Stimulated activated CD4-positive, alpha-beta T cell treated with anti-CD3 and anti-CD28 coated beads, TNF-alpha, amount 100 ng/mL, for 1 hour (primary cell): ENCODE measurements at places on chromosomes 5 and 9.

DNA sequence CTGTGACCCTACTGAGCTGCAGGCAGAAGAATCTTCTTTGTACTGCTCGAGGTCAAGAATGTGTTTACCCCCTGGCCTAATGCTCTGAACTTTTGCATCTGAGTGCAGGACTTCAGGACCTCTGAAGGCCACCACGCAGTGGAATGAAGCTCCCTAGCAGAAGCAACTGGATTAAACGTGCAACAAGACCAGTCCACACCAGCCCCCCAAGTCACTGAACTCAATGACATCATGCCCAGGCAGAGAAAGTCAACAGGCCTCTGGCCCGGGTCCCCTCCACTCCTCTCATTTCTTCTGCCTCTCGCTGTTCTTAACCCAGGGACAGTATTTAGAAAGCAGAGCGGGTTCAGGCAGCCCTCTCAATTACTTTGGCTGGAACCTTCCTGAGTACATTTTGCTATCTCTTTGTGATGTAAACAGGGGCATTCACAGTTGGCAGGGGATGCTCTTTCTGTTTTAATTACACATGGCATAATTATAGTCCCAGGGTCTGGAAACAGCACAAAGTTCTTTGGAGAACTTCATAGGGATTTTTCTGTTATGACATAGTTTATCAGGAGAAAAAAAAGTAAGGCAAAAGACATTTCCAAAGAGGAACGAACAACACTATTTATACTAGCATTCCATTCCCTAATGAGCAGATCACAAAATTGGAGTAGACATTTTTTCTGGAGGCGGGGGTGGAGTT is 108.2 kb upstream of the SPATA31D4 start:
- DNase-seq = no peak

DNA sequence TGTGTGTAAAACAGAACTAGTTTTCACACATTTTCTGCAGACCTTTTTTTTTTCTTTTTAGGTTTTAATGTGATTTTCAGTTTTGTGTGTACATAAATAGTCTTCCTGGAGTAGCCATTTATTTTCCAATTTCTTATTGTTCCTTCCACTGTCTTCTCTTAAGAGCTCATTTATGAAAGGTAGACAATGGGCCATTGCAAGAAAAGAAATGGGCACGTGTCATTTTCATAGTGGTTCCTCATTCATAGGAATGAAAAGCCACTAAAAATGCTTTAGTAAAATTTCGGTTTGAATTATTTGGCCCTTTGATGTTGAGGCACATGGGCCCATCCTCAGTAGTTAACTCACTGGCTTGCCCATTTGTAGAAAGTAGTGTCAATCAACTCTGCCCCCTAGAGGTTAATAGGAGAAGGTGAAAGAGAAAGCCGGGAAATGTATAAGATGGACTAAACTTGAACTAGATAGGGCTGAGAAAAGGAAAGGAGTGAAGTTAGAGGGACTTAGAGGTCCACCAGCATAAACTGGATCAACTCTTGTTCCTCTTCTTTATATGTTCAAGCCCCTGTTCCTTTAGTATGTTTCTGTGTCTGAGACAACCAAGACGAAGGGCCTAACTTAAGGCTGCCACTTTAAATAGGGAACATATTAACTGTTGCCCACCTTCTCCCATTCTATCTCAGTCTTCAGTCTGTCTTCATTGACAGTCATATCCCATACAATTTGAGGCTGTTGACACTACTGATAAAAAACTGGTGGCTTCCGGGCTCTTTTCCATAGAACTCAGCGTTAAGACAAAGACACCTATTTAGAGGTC is 72.6 kb downstream of the SMARCA2 start:
- DNase-seq = no peak

GRCh38 chr5:58736214-58736613 is 153.3 kb downstream of the RAB3C start:
- DNase-seq = no peak

GRCh38 chr9:88652876-88653275 is 117.9 kb downstream of the NXNL2 start:
- no peak for DNase-seq

- no peak for DNase-seq
These were observed 22.7 kb downstream of the DPYSL3 start for GRCh38 chr5:147487031-147487750.

GRCh38 chr5:146001544-146002190 is 65.3 kb downstream of the SH3RF2 start:
- DNase-seq = no peak

DNA sequence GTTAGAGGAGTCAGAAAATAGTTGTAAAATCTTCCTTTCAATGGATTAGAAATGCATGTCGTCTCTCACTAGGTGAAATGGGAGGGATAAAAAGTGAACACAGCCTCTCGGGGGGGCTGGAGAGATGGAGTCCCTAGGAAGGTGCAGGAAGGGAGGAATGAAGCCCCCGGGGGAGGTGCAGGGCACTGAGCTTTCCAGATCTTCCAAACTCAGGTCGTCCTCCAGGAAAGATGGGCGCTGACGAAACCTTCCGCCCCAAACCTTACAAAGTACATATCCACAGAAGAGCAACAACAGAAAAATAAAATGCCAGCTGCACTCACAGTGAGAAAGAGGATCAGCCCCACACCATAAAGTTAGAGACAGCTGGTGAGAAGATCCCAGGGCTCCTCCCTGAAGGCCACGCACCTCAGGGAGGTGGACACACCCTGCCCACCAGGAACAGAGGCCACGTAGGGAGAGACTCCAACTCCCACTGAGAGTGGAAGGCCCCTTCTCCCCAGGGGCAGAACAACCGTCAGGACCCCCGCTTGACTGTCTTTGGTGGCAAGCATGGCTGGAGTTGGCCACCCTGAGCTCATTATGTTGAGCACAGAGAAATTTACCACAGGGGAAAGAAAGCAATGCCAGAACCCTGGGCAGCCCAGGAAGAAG is 174.3 kb downstream of the AUH start:
- DNase-seq = no peak

DNA sequence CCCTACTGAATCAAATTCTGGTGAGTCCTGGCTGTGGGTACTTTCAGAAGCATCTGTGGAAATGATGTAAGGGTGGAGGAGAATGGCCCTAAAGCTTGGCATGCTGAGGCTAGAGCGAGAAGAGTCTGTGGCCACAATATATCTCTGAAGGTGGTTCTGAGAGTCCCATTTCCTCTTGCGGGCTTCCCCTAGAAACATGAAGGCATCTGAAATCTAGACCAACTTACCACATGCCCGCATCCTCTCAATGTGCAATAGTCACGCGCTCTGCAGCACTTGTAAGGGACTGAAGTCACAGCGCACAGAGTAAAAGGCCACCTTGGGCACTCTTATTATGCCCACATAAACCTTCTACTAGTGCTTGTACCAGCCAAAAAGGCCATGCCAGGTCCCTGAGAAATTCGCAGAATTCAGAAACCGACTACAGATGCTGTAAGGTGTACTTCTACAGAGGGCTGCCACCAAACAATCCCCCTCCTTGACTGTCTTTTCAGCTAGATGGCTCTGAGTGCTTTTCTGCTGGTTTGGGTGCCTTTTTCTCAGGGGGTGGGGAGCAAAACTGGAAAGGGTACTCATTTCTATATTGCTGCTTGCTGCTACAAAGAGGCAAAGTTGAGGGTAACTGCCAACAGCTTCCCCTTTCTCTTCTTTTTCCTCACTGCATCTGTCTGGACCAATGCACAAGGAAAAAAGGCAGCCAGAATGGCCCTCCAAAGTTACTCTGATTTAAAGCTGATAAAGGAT is 107.3 kb downstream of the ZDHHC21 start:
- DNase-seq = no peak

- DNase-seq = no peak
These were observed 596.9 kb upstream of the WWC1 start for GRCh38 chr5:167694325-167695147.

DNA sequence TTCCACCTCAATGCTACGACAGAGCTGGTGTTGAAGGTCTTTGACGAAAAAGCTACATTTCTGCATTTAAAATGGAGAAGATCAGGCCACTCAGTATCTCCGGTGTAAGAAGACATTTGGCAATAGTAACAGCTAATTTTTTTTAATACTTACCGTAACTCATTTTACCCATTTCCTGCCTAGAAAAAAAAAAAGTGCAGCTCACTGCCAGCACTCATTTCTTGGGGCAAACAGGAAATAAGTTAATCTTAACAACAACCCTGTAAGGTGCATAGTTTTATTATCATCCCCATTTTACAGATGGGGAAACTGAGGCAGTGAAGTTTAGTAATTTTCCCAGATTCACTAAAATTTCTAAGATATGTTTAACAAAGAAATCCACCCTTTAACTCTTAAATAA is 27.4 kb upstream of the KCNMB1 start:
- DNase-seq = no peak

GRCh38 chr9:16521868-16522411 is 348.5 kb downstream of the BNC2 start:
- DNase-seq = no peak

DNA sequence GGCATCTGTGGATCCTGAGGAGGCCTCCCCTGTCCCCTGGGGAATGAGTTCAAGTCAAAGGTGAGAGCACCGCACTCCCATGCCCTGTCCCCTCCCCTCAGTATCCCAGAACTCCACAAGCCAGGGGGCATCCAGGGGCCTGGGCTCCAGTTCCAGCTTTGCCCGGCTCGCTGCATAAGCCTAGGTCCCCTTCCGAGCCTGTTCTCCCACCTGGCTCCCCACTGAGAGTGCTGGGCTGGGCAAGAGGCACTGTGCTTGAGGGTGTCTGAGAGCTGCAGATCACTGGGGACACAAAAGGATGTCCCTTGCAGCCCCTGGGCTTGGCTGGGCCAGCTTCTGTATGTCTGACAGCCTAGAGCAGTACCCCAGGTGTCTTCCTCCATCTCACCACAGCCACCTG is 4.6 kb downstream of the DOK3 start:
- DNase-seq = no peak

GRCh38 chr5:180498378-180498777 is 4.2 kb downstream of the CNOT6 start:
- no peak for DNase-seq

- no peak for DNase-seq
These were observed 48.2 kb upstream of the PPARGC1B start for GRCh38 chr5:149681922-149682321.

DNA sequence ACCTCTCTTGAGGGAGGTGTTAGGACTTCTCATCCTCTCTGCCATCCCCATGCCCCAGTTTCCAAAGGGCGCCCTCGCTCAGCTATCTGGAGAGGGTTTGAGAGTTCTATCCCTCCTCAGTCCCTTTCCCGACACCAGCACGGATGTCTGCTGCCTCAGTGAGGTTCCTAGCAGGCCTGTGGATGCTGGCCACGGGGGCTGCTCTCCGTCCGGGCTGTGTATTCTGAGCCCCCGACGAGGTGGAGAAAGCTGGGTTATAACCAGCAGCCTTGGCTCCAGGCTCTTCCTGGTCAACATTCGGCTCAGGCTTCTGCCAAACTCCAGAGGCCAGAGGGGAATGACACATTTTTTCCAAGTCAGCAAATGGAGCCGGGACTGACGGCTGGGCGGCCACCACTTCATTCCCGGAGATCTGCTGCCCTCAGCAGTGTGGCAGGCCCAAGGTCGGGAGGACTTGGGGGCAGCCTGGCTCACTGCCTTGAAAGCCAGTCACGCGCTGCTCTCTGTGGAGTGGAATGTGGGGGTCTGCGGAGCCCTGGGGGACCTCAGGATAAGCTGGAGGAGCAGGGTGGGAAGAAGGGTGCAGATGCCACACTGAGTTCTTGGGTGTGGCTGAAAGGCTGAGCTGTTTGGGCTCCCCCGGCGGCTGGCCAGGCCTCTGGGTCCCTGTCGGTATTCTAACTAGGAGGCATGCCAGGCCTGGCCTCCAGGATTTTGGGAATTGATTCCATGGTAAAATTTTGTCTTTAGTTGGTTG is 27.4 kb downstream of the PTPA start:
- no peak for DNase-seq

DNA sequence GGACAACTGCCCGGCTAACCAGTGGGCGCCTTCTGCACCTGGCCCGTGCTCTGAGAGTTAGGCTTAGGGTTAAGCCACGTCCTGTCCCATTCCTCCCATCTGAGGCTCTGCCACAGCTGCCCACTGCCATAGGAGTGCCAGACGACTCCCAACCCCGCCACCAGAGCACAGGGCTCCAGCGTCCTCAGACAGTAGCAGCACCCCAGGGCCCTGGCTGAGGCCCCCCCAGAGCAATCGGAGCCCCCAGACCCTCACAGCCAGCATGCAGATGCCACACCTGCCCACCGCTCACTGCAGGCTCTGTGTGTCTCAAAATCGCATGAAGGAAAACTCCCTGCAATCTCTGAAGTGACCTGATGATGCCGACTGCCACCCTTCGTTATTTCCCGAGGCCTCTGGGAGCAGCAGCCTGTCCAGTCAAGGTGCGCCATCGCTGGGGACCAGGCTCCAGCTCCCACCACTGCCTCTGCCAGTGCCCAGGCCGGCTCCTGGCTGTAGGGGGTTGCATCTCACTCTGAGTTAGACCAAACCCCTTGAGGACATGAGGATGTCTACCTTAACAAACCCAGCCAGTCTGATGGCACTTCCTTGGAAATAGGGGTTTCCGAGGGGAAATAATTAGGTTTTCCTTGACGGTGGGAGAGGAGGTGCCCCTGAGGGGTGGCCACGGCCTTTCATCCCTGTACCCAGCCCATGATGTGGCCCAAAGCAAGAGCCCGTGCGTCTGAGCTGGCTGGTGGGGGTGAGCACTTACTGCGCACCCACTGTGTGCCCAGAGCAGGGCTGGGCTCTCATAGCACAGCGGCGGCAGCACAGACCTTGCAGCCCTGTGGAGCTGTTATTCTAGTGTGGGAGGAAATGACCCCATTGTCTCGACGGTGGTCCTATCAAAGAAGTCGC is 58.0 kb upstream of the RNF130 start:
- no peak for DNase-seq

- no peak for DNase-seq
These were observed 24.4 kb downstream of the NCS1 start for GRCh38 chr9:130196643-130197042.
